ENCODE measurements at places on chromosomes 6 and 20.

DNA sequence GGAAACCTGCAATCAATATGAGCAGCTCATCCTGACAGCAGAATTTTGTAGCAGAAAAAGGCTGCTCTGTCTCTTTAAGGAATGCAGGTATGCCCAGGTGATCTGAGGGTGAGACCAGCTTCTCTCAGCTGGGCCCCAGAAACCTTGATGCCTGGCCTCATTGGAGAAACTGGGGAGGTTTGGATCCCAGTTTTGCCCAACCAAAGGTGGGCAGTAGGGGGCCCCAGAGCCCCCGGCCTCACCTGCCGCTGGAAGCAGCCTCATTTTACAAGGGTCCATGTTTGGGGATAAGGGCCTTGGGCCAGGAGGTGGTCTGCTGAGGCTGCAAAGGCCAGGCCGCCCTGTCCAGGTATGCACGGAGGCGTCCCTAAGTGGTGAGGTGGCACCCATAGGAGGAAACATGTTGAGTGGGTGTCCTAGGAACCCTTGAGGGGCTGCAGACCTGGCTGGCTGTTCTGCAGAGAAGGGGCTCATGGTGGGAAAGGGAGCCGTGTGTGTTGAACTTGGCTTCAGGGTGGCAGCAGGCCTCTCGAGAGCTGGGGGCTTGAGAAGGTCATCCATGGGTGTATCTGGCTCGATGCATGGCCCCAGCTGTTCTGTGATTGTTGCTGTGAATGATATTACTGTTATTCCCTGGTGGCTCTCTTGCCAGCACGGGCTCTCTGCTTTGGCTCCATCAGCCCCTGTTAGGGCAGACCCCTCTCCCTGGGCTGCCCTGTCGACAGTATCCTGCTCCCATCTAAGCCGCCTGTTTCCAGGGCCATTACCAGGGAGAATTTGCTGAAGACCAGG, 208.4 kb downstream of the CDH4 start:
- DNase-seq: no peak

DNA sequence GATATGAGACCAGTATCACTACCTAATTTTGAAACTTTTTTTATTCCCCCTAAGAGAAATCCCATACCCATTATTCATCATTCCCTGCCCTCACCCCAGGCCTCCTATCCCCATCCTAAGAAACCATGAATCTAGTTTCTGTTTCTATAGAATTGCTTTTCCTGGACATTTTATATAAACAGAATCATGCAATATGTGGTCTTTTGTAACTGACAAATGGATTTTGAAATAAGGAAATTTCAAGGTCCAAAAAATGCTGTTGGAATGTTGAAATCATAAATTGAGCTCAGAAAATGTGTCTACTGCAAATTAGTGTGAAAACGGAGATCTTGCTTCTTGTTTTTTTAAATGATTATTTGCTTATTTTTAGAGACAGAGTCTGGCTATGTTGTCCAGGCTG, 25.1 kb downstream of the RNF217 start:
- DNase-seq: no peak

DNA sequence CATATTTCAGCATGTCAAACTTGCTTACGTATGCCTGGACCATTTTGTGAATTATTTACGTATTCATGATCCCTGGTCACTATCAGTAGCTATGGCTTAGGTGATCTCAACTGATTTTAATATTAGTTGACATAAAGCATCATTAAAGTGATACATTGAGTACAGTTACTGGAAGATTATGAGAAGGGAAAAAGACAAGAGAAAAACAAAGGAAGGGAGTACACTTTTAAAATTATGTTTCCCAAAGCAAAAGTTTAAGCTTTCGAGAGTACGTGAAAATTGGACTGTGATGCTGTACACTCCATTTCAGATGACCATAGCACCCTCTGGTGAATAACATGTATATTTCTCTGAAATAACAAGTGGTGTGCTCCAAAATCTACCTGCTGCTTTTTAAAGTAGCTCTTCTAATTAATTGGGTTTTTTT, 215.0 kb upstream of the HSF2 start:
- DNase-seq: no peak

- DNase-seq: no peak
Measured at GRCh38 chr20:63102721-63103375, 96.1 kb upstream of the BHLHE23 start.

- DNase-seq: no peak
Measured at GRCh38 chr20:2889209-2889608, 15.9 kb downstream of the PTPRA start.

- DNase-seq: no peak
Measured at GRCh38 chr6:39029156-39030011, 19.2 kb upstream of the GLP1R start.

- no peak for DNase-seq
Measured at GRCh38 chr6:158764183-158764849, 54.9 kb downstream of the EZR start.

GRCh38 chr20:44759595-44759994, 13.9 kb downstream of the KCNK15 start:
- no peak for DNase-seq

DNA sequence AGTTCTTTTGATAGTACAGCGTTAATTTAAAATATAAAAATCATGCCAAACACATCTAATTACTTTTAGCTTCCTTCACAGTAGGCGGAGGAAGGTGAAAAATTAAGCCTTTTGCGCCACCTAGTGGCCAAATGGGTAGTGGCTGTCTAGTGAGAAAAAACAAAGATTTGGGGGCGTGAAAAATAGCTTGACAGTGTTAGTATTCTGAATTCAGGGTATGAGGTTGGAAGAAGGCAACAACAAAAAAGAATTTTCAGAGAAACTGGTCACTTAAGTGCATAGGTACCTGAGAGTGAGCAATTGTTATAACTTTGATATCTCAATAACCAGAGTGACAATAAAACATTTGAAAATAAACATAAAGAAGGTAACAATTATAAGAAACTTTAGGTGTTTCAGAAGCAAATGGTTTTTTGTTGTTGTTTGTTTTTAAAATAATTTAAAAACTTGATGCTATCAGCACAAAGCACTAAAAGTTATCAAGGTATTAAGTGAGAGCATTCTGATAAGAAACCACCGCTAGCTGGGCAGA, 14.3 kb downstream of the PSMB9 start:
- DNase-seq: no peak

GRCh38 chr6:71333050-71333449, 44.4 kb downstream of the OGFRL1 start:
- DNase-seq: no peak

DNA sequence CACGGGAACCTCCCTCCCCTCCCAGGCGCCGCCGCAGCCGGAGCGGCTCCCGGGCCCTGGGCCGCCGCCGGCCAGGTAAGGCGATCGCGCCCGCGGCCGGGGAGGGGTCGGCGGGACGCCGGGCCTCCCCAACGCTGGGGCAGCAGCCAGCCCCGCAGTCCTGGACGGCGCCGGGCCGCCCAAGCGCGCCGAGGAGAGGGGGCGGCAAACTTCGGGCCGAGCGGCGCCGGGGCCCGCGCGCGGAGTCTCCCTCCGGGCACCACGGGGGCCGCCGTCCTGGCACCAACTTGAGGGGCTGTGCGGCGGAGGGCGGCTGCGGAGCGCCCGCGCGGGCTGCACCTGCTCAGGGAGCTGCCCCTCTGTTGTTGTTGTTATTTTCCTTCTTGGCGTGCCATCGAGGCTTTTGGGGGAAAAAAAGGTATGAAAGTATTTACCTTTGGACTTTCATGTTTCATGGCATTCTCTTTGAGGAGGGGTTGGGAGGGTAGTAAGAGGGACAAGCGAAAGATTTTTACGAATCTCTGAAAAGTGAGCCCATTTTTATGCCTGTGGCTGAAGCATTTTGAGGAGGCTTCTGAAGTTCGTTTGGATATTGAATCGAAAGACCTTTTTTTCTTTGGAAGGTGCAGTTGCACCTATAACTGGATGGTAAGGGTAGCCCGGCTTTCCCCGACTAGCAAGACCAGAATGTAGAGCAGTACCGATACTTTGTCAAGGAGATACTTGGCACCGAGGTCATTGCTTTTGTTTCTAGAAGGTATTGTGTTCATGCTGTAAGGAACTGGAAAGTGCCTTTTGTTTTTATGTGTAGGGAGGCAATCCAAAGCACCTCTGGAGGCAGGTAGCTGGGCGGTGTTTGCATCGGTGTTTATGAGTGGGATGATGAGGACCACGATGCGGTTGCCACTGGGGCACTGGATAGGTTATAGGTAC, at the start of gene RNF182:
RNF182 (plus strand) TSS at position 4 of the 933 bp plus-strand sequence. CDS start 52,168 bp downstream, outside the sequence.
- no peak for DNase-seq

DNA sequence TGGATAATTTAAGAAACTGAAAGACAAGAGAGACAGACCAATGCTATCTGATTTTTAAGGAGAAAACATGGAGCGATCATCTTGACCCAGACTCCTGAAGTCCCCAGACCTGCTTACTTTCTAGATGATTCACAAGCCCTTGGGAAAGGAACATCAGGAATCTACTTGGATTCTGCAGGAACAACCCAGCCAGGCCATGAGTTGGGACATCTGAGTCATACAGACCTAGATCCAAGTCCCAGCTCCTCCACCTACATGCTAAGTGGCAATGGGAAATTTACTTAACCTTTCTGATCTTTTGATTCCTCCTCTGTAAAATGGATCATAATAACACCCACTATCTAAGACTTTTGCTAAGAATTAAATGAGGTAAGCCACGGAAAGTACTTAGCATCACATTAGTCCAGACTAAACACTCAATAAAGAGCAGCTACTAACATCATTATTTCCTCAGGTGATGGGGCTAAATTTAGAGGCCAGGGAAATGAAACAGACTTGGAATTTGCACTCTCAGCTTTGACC, 61.0 kb upstream of the MAFB start:
- DNase-seq: no peak

DNA sequence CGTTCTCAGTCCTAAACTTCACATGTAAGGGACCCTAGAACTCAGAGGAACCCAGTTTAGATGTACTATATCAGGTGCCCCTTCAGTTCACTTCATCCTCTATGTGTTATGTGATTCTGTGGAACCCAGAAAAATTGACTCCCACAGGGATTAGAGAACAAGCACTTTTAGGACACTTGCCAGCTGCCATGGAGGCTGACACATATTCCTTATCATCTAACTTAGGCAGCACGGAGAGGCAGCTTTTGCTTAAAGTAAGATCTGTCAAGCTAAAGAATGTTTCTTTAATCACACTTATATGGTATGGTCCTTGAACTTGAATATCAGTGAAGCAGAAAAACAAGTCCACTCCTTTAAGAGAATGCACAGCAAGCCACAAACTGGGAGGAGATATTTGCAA, 701.5 kb upstream of the ID4 start:
- no peak for DNase-seq

DNA sequence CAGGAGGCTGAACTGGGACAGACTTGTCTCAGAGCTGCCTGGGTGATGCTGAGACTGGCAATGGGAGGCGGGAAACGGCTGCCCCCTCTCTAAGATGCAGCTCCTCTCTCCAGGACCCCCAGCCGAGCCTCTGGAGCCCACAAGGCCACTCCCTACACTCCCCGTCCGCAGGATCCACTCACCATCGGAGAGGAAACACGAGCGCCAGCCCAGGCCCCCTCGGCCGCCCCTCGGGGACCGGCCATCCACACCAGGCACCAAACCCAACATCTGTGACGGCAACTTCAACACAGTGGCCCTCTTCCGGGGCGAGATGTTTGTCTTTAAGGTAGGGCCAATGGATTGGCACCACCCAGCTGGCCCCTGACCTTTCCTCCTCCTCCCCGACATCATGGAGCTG, 10.8 kb downstream of the MMP24OS start:
- DNase-seq: no peak

GRCh38 chr6:140729521-140729920, 1355.1 kb upstream of the CITED2 start:
- DNase-seq: no peak

GRCh38 chr6:51568771-51569170, 518.6 kb downstream of the PKHD1 start:
- no peak for DNase-seq

DNA sequence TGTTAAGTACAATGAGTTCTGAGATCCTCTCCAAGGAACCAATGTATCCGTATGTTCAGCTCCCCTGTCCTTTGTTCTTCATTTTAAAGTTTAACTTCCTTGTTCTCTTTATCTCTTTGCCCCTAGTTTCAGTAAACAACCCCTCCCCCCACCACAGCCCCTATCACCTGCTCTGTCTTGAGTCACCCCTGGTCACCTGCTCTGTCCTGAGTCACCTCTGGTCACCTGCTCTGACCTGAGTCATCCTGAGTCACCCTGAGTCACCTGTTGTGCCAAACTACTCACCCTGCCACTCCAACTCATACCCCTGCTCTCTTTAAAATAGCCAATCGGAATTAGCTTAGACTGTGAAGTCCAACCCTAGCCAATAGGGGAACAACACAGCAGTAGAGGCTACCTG, 288.7 kb upstream of the CDYL start:
- DNase-seq: no peak

DNA sequence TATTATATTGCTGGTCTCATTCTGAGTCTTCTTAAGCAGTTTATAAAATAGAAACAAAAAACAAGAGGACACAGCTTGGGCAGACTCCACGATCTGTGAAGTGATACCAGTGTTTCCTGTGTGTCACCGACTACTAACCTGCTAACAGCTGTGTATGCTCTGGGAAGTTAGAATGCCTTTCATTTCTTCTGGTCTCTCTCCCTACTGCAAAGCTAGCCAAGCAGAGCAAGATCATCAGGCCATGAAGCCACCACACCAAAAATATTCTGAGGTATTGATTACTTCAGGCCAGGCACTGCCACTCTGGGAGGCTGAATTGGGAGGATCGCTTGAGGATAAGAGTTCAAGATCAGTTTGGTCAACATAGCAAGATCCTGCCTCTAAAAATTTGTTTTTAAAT, 46.9 kb upstream of the SMIM29 start:
- DNase-seq: no peak

DNA sequence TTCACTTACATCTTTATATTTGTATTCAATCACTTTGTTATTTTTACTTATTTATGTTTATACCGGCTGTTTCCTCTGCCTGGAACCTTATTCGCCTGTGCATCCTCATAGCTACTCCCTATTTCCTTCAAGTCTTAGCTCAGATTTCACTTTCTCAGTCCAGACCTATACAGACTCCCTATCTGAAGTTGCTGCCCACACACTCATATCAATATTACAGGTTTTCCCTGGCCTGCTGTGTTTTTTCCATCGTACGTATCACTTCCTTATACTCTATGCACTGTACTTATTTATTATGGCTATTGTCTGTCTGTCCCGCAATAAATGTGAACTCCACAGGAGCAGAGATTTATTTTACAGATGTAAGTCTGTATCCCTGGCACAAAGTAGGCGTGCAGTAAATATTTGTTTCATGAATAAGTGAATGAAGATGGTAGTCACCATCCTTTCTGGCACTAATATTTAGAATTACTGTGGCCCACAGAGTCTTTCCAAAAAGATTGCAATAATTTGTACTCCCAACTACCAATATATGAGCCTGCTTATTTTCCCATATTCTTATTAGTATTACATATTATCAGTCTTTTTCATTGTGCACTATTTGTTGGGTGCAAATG, 64.9 kb downstream of the TNFAIP3 start:
- no peak for DNase-seq

- DNase-seq: no peak
Measured at GRCh38 chr6:37867756-37868446, 48.4 kb downstream of the ZFAND3 start.
